ENCODE measurements at places on chromosomes 4 and X.
A peak's percentile ranks its signal among the peaks of the same experiment; 100 is the strongest.

- no peak for ATAC-seq
These were observed 129.1 kb downstream of the RCHY1 start for GRCh38 chr4:75385106-75385505.

GRCh38 chr4:165324236-165324917, 3.1 kb upstream of the MSMO1 start:
- ATAC-seq: no peak

- ATAC-seq: no peak
These were observed 509.1 kb upstream of the NR3C2 start for GRCh38 chr4:148951346-148951745.

- ATAC-seq: no peak
These were observed 37.6 kb downstream of the CTBP1 start for GRCh38 chr4:1211371-1211770.

GRCh38 chr4:138275216-138275615, 33.1 kb upstream of the SLC7A11 start:
- no peak for ATAC-seq

DNA sequence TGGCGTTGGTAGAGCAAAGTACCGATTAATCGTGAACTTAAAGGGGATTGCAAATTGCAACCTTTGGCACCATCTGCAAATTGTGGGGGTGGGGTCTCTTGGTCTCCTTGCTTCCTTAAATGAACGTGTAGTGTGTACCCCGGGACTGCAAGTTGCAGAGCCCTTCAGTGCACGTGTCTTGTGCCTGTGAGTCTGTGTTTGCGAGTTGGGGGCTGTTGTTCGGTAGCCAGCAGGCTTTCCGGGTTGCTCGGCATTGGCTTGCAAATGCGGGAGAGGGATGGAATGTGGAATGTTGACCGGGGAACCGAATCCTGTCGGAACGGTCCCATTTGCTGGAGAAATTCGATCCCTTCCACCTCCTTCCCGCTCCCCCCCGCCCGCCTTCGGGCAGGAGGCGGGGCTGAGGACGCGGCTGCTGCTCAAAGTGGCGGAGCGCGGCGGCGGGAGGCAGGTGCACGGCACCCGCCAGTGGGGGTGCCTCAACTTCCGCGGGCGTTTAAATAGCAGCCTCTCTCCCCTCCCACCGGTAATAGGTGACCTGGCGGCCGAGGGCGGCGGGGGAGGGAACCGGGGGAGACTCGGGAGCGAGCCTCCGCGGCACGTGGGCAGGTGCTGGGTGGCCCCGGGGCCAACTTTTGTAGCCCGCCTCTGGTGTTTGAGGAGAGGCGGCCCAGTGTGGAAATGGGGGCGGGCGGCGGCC, 1.5 kb downstream of the JADE1 start:
- ATAC-seq: peak; percentile 20

DNA sequence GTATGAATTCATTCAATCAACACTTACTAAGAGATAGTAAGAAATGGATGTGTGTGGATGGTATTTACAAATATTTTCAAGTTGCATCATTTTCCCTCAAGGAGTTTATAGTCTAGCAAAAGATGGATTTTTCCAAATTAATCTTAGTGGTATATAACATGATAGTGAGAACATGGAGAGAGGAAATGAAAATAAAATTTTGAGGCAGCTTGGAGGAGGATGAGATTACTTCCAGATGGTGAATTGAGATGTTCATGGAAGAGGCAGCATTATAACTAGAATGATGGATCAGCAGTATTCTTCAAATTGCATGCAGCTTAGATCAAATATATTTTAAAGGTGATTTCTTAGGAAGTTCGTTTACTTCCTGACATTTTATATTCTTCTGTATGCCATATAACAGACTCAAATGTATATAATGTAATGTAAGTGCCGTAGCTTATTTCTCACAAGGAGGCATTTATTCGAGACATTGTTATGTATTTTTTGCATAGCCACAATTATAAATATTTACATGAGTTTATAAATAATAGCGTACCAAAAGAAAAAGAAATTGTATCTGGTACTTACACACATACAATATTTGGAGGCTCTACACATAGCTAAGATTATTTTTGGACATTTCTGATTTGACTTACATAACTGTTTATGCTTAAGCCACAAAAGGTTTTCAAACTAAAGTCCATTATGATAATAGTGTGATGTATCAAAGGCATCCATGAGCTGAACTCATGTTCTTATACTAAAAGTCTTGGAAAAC, 439.4 kb downstream of the SPRY1 start:
- no peak for ATAC-seq

DNA sequence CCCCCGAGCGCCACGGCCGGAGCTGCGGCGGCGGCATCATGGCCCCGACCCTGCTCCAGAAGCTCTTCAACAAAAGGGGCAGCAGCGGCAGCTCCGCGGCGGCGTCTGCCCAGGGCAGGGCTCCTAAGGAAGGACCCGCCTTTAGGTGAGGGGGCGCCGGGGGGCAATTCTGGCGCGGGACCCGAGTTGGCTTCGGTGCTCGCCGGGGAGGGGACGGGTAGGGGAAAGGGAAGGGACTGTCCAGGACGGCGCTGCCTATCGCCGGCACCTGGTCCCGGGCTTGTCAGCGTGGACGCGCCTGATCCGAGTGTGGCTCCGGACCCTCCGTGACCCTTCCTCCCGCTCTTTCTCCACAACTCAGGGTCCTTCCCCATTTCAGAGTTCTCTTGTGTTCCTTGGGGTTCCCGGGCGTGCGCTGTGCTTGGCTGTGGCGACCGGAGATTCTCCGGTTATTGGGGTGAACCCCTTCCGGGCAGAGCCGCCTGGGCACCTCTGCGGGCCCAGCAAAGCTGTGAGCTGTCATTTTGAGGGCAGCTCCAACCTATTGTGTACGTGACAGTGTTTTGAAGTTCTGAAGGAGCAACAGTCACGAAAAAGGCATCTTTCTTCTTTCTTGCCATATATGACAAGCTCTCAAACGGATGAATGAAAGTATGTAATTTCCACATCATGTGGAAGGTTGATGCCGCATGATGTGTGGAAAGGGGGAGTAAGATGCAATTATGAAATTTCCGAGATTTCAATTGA, 522 bp downstream of the FNIP2 start:
- peak; percentile 44 for ATAC-seq

DNA sequence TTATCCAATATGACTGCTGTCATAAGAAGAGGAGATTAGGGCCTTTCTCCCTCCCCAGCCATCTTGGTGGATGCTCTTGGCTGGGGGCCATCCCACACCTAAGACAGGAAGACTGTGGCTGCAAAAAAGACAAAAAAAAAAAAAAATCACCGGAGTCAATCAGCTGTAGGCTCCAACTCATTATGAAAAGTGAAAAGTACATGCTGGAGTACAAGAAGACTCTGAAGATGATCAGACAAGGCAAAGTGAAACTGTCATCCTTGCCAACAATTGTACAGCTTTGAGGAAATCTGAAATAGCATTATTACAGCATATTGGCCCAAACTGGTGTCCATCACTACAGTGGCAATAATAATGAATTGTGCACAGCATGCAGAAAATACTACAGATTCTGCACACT, 5.2 kb downstream of the EGFL6 start:
- ATAC-seq: no peak

GRCh38 chr4:184573701-184574100, 75.5 kb downstream of the CASP3 start:
- ATAC-seq: no peak

DNA sequence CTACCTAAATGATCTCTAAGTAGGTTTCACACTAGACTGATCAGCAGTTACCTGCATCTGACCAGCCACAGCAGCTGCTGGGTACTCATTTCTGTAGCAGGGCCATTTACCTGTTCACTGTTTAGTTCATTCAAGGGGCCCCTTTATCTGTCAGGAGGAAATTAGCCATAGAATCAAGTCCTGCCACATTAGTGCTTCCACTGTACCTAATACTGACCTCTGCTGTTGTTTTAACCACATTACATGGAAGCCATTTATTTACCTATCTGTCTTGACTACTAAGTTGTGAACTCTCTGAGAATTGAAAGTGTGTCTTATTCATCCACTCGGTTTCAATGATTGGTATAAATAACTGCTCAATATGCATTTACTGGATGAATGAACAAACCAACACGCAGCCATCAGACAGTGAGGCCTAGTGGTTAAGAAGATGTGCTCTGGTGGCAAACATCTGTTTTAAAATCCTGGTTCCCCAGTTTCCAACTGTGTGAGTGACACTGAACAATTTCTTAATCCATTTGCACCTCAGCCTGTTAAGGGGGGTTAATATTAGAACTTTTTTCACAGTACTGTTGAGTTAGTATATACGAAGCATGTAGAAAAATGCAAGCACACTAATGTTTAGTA, 30.0 kb upstream of the ANXA5 start:
- ATAC-seq: peak; percentile 38

DNA sequence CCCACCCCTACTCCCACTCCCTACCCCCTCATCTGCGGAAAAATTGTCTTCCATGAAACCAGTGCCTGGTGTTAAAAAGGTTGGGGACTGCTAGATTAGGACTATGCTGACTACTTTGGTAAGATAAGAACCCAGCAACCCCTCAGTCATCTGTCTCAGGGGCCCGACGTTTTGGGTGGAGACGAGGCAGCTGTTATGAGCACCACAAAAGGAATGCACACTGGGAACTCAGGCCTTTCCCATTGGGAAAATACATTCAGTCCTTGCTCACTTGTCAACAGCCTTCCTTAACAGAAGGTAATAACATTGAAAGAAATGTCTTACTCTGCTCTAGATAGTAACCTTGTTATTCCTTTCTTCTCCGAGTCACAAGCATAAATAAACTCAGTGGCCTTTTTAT, 310.8 kb downstream of the AFF2 start:
- no peak for ATAC-seq

DNA sequence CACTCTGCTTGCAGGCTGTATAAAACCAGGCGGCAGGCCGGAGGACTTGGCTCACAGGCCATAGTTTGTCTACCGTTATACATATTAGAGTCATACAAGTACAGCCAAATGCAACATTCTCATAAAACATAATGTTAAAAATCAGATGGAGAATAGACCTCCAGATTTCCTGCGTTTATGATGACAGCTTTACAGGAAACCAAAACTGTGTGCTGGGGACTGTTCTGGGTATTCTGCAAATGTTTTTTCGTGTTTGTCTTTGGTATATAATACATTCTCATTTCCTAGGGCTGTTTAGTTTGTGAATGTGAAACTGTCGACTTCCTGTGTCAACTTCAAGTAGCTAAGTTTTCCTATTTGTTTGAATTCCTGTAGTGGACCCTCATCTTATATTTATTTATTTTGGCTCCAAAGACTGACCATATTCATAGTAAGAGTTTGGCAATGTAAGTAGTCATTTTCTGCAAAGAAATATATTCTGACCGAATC, 79.5 kb upstream of the FAM9C start:
- ATAC-seq: no peak

- ATAC-seq: peak; percentile 32
These were observed 121.1 kb upstream of the FAM9C start for GRCh38 chrX:13165266-13166189.

DNA sequence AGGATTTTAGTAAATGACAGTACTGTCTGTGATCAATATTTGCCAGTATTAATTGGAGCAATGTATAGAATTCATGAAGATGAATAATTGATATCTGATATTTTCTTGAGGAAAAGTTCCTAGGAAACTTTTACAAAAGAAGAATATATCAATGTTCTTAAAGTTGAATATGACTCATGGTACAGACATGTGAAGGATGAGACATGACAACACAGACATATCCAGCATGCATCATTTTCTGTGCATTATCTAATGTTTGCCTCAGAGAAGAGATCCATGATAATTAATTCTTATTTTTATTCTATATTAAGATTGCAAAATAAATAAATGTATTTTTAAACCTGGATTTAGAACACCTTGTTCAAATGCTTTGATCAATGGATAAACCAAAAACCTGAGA, 452.9 kb upstream of the EPHA5 start:
- no peak for ATAC-seq

DNA sequence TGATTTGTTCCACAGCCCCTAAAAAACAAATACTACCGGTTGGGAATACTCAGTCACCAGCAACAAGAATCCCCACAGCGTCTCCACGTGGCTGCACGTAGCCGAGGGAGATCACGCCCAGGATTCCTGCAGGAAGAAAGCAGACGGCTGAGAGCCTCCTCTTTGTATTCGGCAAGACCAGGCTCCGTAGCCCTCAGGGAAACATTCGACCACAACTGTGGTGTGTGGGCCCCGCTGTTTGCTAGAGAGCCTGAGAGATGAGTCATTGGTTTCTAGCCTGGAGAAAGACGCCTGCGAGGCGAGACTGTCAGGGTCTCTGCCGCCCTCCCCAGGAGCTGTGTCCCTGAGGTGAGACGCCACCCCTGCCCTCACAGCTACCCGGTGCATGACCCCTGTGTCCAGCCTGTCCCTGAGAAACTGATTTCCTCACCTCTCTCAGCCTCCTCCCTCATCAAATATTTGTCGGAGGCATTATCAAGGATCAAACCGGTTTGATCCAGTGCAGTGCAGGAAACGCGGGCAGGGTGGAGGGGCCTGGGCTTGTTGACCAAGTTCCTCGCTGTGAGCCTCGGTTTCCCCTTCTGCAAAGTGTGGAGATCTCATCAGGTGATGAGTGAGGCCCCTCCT, 4.7 kb upstream of the S100P start:
- ATAC-seq: peak; percentile 92

GRCh38 chr4:94528792-94529451, 77.2 kb downstream of the PDLIM5 start:
- ATAC-seq: no peak

DNA sequence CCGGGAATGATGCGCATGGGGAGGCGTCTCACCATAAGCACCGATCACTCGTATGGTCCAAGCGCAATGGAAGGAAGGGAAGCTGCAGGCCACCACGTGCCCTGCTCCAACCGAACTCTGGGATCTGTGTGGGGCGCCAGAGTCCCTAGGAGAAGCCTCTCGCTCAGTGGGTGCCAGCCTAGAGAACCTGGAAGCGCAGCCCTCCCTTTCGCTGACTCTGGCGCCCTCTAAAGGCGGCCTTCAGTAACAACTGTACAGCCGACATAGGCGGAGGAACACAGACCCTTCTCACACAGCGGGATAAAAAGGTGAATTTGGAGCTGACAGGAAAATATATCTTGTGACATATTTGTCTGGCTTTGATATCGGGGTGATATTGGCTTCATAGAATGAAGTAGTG, 76.0 kb downstream of the INTS6L start:
- peak; percentile 88 for ATAC-seq

- ATAC-seq: no peak
These were observed 508.4 kb upstream of the GALNT7 start for GRCh38 chr4:172660251-172660650.

DNA sequence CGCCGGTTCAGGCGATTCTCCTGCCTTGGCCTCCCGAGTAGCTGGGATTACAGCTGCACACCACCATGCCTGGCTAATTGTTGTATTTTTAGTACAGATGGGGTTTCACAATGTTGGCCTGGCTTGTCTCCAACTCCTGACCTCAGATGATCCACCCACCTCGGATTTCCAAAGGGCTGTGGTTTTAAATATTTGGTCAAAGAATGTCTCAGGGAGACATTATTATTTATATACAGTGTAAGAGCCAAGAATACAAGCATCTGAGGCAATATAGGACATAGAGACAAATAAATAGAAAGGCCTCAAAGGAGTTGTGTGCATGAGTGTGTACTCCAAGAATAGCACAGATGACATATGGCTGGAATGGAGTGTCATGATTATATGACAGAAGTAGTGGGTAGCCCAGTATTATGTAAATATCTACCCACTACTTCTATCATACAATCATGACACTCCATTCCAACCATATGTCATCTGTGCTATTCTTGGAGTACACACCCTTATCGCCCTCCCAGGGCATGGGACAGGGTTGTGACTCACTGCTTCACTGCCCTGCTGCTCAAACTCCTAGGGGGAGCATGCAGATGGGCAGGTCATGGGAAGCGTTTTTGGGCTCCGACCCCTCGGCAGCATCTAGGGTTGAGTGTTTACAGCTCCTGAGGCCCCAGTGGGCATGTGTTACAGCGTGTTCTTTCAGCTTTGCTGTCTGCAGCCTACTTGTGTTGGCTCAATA, 1649.8 kb upstream of the PCDH10 start:
- peak; percentile 16 for ATAC-seq

All from motor neuron (in vitro differentiated cells).